Fibroblast of mammary gland (primary cell): ENCODE measurements at places on chromosomes 13 and 19.

DNA sequence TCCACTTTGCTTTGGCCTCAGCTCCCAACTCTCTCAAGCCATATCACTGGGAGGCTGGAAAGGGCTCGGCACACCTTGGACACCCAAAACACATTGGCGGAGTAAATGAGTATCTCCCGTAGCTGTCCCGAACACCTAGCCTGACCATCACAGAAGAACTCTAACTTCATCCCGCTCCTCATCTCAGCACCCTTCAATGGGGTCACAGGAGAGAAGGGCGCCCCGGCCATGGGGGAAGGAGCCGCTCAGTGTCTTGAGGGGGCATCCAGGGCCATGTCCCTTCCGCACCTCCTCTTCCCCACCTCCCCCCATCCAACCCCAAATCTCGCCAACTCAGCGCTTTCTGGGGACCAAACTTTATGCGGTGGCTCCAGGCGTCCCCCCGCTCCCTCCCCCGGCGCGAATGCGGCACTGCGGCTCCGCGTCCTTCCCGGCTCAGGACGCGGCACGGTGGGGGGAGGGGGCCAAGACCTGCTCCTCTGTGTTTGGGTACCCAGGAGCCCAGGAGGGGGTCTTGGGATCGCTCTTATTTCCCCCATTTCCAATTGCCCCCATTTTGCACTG, 3.0 kb downstream of the KCNC3 start:
- no peak for DNase-seq

DNA sequence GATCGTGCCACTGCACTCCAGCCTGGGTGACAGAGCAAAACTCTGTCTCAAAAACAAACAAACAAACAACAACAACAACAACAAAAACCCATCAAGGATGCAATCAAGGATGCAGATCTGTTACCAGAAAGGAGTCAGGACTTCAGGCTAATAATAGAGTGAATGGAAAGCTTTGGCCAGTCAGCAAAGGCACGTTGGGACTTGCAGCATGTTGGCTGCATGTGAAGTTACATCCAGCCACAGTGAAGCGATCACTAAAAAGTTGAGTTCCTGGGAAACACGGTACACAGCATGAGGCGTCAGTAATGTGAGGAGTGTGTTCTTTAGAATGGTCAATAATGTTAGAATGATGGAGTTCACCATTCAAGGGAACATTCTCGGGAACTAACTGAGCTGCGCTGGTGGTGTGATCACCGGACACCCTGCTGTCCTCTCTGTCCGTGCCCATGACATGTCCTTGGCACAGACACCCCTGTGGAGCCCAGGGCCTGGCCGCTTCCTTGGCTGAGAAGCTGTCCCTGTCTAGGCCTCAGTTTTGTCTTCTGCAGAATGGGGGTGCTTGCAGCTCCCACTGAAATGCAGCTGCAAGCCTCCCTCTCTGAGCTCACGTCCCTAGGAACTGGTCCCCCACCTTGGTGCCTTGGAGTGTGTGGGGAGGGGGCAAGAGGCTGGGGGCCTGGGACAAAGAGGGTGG, 2.3 kb upstream of the LGALS7B start:
- DNase-seq, result no peak

DNA sequence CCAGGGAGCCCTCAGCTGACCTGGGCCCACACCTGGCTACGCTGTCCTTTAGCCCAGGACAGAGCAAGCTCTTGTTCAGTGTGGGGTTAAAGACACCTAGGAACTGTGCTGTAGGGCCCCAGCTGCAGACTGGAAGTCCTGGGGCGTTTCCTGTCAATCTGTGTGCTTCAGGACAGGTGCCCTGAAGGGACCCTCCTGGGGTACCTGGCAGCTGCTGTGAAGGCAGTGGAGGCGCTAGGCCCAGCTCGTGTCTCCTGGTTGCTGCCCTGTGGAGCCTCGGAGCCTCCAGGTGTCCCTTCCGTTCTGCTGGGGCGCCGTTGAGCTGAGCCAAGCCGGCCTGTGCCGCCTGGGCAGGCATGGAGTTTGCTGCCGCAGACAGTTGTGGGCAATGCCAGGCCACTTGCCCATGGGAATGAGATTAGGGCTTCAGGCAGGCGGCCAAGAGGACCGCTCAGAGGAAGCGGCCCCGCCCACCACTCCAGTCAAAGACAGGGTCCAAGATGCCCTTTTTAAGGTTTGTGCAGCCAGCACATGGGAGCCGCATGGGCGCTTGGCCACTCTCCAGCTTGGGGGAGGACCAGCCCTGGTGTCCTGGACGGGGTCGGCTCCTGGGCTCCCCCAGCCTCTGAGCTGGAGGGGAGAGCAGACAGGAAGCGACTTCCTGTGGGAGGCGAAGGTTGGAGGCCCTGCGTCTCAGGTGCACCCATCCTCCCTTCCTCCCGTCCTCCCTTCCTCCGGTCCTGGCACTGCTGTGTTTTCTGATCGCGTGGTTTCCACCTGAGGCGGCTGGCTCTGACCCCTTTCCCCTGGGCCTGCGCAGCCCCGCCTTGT, 4.0 kb downstream of the PTBP1 start:
- DNase-seq, result peak; percentile 55

DNA sequence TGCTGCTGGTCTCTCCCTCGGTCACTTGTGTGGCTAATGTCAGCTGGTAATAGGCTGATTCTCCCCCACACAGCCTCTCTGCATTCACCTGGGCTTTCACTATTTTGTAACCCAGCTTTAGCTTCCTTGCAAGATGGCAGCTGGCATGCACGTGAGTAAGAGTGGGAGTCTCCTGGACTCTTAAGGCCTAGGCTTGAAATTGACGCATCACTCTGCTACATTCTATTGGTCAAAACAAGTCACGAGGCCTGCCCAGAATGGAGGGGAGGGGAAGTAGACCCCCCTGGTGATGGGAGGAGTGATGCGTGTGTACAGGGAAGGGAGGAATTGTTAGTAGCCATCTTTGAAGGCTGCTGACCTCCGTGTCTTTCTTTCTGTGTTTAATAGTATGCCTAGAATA, 24.9 kb upstream of the PNMA8B start:
- DNase-seq, result no peak

DNA sequence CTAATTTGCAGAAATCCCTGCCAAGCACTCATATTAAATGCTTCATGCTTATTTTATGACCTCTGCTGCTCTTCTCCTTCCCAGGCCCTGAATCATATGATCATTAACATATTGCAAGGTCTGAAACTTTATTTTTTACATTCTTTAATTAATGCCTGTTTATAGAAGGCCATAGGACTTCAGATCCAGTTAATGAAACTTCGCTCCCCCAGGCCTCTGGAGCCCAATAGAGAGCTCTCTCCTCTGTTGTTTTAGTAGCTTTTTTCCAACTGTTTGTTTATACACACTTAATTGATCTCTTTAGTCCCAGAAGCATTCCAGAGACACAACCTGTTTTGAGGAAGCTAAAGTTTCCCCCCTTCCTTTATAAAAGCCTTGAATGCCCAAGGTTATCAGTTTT, 68.3 kb downstream of the DACH1 start:
- no peak for DNase-seq

DNA sequence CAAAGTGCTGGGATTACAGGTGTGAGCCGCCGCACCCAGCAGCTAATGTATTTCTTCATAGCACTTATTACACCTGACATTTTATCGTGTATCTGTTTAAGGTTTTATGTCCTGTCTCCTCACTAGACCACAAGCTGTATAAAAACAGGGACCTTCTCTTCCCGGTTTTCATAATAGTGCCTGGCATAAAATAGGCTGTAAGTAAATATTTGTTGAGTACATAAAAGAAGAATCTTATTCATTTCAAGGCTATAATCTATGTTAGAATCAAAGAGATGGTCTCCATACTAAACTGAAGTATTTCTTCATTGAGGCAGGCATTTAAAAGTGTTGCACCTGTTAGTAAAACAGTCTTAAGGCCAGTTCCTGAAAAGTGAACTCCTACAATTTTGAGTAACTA, 194.0 kb downstream of the SHISA2 start:
- DNase-seq, result no peak
